ENCODE measurements at places on chromosomes 11 and 22. TPM values are rescaled to one million over a fixed set of nuclear protein-coding genes. Genes with fewer than 3 reads are reported as not detected.

DNA sequence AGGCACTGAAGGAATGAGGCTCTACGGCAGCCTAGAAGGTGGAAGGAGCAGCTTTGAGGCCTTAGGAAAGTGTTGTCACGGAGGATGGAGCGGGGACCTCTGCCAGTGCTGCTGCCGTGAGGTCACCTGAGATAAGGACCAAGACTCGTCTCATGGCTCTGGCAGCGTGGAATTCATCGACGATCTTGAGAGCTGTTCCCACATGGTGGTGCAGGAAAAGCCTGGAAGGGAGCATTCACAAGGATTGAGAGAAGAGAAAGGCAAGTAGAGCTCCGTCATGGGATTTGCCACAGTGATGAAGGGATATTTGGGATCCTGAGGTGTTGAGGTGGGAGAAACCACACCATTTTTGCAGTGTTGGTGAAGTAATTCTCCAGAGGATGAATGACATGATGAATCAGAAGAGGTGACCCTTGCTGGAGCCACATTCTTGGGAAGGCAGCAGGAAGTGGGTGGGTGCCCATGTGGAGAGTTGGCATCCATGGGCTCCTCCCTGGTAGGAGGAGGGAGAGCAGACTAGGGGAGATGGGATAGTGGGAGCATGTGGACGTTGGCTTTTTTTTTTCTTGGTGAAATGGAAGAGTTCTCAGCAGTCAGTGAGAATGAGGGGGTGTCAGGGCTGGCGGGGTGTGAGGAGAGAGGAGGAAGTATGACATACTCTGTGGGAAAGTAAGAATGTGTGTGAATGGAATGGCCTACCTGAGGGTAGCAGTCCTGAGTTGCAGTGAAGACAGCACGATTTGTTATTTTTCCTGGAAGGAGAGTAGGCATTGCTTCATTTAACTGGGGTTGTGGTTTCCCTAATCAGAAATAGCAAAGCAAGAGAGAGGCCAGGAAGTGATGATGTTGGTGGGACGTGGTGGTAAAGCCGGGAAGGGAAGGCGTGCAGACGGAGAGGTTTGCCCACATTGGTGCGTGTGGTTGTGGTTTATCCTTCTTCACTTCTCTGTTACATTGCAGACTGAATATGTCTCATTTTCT lies 11.1 kb downstream of the PPP6R3 start:
- DNase-seq = no peak

DNA sequence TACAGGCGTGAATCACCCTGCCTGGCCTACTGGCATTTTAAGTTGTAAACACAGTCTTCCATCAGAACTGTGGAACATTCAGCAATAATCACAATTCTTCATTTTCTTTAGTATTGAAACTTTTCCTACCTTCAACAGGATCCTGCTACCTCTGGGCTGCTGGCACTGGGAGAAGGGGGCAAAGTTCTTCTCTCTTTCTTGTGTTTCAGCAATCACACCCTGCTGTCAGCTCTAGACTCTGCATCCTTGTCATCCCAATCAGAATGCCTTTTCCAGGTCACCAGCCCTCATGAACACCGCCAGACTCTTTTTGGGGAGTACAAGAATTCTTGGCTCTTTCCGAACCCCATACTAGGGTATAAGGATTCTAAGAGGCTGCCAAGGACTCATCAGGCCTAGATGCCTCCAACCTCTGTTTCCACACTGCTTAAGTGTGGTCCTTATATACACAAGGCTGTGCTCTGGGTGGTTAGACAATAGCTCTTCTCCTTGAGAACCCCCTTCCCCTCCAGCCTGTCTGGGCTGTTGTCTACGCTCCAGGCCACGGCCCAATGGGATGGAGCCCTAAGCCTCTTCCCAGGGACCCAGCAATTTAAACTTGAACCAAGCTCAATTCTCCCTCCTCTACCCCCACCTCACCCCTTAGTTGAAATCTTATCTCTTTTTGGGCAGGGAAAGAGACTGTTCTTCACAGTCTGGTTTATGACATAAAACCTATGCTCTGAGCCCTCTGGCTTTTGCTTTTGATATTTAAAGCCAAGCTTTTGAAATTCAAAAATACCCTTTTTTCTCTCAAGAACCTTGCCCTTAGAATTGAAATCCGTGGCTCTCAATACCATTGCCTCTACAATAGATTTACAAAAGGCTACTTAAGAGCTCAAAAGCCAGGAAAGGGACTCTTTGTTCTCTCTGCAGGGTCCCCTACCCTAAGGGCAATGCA lies 327.4 kb downstream of the BUD13 start:
- no peak for DNase-seq

- DNase-seq = no peak
These were observed 10.8 kb downstream of the CRYBA4 start for GRCh38 chr22:26632422-26633155.

DNA sequence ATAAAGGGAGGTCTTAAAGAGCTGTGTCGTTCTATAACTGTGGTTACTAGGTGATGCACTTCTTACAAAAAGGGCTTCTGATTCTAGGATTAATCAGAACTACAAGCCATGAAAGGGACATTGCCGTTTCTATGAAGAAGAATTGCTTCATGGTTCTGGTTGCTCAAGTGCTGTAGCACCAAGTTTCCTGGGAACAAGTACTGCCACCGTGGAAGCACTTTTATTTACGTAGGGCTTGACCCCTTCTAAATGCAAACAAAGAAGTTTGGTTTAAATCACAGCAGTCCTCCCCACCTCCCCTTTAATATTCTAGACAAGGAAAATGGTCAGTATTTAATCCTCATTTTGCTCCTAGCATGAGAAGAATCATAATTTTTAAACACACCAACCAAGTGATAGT lies 9.8 kb downstream of the YAP1 start:
- no peak for DNase-seq

DNA sequence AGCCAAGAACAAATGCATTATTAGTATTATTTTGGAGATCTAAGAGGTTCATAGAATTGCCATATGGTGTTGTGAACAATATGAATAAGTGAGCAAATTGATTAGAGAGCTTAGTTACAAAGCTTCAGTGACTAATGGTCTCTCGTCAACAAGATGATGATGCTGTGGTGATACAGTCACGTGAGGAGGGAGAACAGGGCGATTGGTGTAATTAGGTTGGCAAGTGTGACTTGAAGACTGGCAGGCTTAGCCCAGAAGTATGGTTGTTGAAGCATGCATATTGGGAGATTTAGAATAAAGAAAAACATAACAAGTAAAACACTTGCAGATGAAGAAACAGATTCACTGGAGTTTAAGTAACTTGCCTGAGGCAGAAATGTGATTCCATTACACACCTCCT lies 100.6 kb upstream of the SORL1-AS1 start:
- DNase-seq = no peak

GRCh38 chr11:131186629-131187101 lies 183.8 kb upstream of the NTM start:
- DNase-seq = no peak

- DNase-seq = no peak
These were observed 3.0 kb downstream of the BACE1 start for GRCh38 chr11:117313091-117313490.

DNA sequence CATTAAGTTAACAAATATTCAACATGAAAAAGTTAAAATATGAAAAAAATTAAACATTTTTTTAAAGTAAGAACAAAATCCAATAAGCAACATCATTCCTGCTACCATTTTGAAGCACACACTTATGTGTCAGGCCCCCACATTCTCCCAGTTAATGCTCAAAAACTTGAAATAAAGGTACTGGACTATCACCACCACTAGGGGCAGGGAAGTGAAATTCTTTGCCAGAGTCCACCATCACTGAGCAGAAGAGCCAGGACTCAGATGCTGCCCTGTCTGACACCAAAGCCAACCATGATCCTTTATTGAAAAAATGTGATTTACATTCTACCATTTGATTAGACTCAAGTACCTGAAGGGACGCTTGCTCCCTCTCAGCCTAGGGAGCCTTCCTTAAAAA lies 39.1 kb downstream of the PITPNB start:
- no peak for DNase-seq

- no peak for DNase-seq
These were observed 28.7 kb downstream of the MIF start for GRCh38 chr22:23922921-23923320.

GRCh38 chr22:27262361-27262760 lies 539.2 kb downstream of the MN1 start:
- no peak for DNase-seq

DNA sequence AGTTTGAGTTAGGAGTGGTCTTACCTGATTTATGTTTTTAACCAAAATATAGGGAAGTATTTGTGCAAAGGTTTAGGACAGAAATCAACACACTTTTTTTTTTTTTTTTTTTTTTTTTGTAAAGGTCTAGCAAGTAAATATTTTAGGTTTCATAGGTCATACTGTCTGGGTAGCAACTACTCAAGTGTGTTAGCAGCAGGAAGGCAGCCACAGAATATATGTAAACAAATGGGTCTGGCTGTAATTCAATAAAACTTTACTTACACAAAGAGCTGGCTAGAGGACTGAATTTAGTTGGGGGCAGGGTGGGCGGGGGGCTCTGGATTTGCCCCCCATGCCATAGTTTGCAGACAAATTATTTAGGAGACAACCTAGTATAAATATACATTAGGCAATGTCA lies 510.4 kb downstream of the NELL1 start:
- no peak for DNase-seq

GRCh38 chr11:128533472-128533871 lies 53.9 kb downstream of the ETS1 start:
- DNase-seq = no peak

- DNase-seq = peak; percentile 59
These were observed at the start of gene CCDC89 for GRCh38 chr11:85685820-85686459. TSS of gene CCDC89 (minus strand) at chr11:85686195. CDS start at chr11:85686130, 65 bp downstream.

GRCh38 chr11:114163229-114163631 lies 103.7 kb downstream of the ZBTB16 start:
- no peak for DNase-seq

- no peak for DNase-seq
These were observed 24.6 kb downstream of the FXYD6 start for GRCh38 chr11:117851852-117852251.

GRCh38 chr11:66879583-66879982 lies 22.7 kb downstream of the LRFN4 start:
- DNase-seq = no peak

Gene SEPTIN3
- total RNA-seq = not detected

Gene MMP7
- total RNA-seq = 1.9 TPM

Gene KCNJ5
- total RNA-seq = 0.06 TPM

Gene GCAT
- total RNA-seq = 39.1 TPM

Gene SMDT1
- 8.0 TPM for total RNA-seq

Gene KRTAP5-2
- total RNA-seq = not detected

Gene HEPN1
- total RNA-seq = not detected

Gene KRTAP5-3
- not detected for total RNA-seq

Gene OR56A1
- total RNA-seq = not detected

Gene SCGB1D2
- not detected for total RNA-seq
